ENCODE measurements at places on chromosomes 4 and X.

DNA sequence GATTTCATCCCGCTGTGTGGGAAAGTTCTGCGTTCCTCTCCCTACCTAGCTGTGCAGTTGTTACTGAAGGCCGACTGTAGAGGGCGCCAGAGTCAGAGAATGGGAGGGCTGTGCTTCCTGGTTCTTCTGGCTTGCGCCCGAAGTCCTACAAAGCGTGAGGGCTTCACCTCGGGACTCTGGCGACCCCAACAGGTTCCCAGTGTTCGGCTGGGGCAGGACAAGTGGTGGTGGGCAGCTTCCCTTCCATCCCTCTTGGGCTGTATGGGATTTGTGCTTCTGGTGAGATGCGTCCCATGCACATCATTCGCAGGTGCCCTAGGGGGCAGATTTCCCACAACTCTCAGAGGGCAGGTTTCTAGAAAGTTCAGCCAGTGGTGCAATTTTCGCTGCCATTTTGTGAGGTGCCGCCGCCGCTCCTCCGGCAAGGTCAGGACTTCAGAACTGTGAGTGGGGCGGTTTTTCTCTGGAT lies 27.3 kb downstream of the CT45A1 start:
- peak; percentile 3 for DNase-seq

DNA sequence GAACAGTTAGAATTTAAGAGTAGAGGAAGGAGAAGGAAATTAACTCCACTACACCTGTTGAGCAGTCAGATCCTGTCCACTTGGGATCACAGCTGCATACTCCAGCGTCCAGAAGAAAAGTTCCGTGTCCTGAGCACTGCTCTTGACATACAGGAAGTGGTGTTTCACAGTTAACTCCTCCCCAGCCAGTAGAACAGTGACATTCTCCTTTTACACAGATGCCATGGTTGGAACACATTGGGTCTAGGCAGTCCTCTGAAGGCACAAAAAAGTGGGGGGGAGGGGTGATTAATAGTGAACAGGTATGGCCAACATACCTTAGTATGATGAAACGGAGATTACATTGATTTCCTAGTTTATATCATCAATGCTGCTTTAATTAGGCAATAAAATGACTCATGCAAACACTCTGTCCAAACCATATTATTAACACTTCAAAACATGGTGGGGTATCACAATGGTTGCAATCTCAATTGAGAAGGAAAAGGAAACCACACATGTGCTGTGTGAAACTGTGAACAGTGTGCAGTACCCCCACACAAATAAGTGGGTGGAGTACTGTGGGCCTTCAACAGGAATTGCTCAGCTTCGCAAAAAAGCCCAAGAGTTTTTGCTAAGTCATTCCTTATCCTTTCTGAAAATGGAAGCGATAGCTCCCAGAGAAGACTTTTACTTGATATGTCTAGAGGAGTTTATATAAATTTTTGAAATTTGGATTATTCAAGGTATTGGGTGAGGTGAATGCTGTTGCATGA lies 295.6 kb downstream of the SH2D1A start:
- DNase-seq, result no peak

GRCh38 chrX:12890467-12890866 lies 16.0 kb upstream of the TLR8 start:
- no peak for DNase-seq

DNA sequence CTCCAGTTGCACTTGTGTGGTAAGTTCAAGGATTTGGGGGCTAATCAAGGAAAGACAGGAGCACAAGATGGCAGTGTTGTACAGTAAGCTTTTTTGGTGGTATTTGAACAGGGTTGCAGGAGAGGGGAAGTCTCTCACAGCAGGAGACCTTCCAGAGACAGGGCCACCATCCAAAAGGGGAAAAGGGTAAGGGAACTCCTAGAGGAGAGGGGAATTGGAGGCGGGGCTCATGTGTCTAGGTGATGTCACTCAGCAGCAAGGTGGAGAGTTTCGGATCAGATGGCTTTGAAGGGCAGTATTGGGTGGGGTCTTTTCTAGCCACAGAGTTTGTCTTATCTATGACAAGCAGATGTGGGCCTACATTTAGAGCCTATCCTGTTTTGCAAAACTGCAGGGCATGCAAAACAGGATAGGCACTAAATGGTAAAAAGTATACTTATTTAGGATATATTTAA lies 13.4 kb upstream of the RNF175 start:
- no peak for DNase-seq

DNA sequence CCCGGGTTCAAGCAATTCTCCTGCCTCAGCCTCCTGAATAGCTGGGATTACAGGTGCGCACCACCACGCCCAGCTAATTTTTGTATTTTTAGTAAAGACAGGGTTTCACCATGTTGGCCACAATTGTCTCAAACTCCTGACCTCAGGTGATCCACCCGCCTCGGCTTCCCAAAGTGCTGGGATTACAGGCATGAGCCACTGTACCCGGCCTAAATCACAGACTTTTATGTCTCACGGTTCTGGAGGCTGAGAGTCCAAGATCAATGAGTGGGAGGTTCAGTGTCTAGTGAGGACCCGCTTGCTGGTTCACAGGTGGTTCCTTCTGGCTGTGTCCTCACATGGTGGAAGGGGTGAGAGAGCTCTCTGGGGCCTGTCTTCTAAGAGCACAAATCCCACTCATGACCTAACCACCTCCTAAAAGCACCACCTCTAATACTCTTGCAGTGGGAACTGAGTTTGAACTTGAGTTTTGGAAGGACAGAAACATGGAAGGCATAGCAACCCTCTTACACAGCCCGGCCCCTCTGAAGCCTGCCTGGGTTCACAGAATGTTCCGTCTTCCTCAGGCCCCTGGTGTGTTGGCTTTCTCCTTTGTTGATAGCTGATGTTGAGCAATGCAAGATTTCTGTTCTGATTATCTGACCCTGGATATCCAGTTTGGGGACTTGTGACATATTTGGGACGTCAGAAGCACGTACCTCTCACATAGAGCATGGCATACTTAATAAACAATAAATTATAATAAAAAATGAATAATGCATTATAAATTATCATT lies 1.9 kb upstream of the AKAP17A start:
- DNase-seq, result no peak

DNA sequence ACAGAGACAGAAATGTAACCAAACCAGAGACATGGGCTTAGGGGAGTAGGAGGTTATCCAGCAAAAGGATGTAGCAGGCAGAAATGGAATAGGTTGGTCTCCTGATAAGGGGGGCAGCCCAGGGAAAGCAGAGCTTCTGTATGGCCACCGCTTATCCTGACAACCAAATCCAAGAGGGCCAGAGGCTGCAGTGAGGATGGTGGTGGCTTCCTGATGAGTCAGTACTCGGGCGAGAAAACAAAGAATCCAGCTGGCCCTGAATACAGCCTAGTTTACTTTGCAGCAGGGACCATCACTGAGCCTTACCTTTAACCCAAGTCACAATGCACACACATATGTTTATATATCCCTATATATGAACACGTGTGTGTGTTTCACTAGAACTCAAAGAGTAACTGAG lies 129.7 kb upstream of the FTHL17 start:
- no peak for DNase-seq

DNA sequence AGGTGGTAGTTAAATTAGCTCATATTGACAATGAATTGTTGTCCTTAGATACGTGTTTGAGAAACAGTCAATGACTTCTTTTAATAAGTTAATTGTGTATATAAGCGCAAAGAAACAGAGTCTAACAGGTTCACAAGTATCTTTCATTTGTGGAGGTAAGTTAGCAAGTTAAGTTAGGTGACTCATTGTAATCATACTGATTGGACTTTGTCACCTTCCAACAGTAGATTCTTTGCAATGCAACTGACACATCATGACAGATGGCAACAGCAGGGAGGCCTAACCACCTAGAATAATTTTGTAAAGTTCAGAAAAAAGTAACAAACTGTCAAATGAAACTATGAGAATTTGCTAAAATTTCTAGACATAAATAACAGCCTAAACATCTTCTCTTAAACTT lies 207.6 kb upstream of the PITX2 start:
- DNase-seq, result no peak

- DNase-seq, result no peak
Measured at GRCh38 chr4:898869-899555, 33.1 kb downstream of the GAK start.

DNA sequence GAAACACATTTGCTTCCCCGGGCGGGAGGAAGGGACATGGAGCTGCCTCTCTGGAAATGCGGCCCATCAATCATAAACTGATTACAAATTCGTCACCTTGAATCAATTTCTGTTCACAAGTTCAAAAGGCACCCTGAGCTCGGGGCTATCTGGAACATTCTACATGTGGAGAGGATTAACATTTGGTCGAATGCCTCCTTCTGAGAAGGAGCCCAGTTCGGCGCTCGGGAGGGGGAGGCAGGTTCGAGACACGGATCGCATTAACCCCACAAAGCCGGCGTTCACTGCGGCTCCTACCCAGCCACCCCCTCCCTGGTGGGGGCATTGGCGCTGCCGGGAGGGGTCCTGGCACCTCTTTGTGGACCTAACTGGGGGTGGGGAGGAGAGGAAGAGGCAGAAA lies 108.0 kb downstream of the CPZ start:
- no peak for DNase-seq

GRCh38 chr4:112852601-112853000 lies 196.9 kb upstream of the ANK2 start:
- no peak for DNase-seq

GRCh38 chrX:136658151-136658550 lies 10.2 kb downstream of the CD40LG start:
- DNase-seq, result no peak

DNA sequence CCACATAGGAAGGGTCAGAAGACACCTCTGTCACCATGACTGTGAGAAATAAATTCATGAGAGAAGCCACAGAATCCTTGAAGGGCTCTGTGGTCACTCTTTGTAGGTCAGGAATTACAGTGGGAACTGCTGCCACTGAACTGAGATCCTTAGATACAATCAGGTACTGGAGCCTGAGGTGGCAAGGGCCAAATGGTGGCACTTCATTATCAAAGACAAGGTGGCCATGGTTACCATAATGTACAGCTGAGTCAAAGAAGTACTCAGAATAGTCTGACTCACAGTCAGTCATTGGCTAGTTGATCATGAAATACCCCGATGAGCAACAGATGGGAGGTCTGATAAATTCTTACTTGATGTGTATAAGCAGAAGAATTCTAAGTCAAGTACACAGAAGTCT lies 131.9 kb downstream of the RTL3 start:
- DNase-seq, result no peak

- DNase-seq, result no peak
Measured at GRCh38 chr4:183758758-183759447, 99.8 kb downstream of the TRAPPC11 start.

- no peak for DNase-seq
Measured at GRCh38 chrX:152988536-152989291, 5.2 kb downstream of the PNMA5 start.

GRCh38 chrX:119008110-119008744 lies 33.8 kb downstream of the LONRF3 start:
- DNase-seq, result no peak

DNA sequence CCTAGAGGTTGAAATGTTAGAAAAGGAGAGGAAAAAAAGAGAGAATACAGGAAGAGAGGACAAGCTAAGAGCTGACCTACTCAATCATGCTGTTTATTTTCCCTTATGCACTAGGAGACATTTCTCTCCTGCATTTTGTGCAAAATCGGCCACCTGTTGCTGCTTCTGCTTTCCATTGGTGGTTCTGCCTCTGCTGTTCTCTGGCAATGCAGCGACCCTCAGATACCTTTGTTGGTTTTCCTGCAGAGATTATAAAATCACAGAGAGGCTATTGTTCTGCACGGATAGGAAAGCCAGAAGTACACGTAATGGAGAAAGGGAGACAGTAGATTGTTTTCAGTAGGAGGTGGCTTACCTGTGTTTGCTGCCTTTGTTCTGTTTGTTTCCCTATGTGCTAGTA lies 108.9 kb downstream of the UNC5C start:
- no peak for DNase-seq

- DNase-seq, result no peak
Measured at GRCh38 chr4:82069883-82070638, 303.7 kb downstream of the HNRNPD start.

GRCh38 chr4:70903291-70903603 lies 1.1 kb downstream of the MOB1B start:
- no peak for DNase-seq

- no peak for DNase-seq
Measured at GRCh38 chrX:77389891-77390290, 57.3 kb upstream of the FGF16 start.
